Left ventricle myocardium inferior (tissue), 1 donor: ENCODE measurements at places on chromosomes 2 and 18. TPM values are rescaled to one million over a fixed set of nuclear protein-coding genes. Genes with fewer than 3 reads are reported as not detected.

The MRO gene
- total RNA-seq = 3.8 TPM

DNA sequence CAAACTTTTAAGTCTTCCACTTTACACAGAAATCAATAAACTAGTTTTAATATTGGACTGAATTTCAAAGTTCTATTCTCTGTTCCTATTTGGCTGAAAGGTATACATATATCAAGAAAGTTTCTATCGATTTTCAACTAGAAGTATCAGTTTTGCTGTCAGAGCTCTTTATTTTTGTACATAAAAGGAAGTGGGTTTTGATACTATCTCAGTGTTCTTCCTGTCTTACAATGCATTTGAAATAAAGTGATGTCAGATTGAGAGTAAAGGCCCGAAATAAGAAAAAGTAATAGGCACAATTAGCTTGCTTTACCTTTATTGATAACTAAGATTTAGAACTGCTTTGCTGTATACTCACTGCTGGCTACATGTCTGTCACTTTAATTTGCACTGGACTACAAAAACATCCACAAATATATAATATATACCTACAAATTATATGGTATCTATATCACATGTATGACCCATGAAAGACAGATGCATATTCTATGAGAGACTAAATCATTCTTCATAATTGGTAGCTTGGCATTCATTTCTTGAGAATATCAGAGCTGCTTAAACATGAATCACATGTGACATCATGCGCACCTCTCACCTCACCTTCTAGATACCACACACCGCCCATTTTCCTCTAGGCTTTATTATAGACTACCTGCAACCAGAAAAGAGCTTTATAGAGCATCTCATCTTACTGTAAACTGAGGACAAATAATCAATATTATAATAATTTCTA, 83.6 kb downstream of the ASXL2 start:
- no peak for DNase-seq

- DNase-seq = no peak
Measured at GRCh38 chr2:72914206-72914559, 3.1 kb upstream of the EMX1 start.

The CHRNG gene
- not detected for total RNA-seq

The OTOS gene
- not detected for total RNA-seq

DNA sequence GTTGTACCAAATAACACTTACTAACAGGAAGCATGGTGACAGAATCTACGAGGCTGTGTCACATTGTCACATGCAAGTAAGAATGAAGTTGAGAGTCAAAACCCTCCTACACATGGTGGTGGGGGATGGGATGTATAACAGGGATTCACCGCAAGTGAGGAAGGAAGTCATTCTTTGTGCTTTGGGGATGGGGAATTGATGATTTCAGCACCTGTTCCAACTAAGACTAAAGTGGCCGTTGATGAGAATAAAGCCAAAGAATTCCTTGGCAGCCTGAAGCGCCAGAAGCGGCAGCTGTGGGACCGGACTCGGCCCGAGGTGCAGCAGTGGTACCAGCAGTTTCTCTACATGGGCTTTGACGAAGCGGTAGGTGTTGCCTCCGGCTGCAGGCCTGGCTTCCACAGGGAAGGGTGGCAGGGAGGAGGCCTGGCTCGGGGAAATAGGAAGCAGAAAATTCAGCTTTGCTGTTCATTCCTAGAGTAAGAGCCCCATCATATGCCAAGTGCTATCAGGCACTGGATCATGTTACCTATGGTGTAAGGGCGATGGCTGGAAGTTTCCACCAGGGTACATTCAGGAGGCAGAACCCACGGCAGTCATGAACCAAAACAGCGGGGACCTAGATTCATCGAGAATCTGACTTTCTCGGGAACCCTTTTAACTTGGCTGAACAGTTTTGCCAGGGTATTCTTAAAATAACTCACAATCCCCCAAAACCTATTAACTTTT, 120.3 kb downstream of the UXS1 start:
- no peak for DNase-seq

The APLF gene
- total RNA-seq = 4.8 TPM

DNA sequence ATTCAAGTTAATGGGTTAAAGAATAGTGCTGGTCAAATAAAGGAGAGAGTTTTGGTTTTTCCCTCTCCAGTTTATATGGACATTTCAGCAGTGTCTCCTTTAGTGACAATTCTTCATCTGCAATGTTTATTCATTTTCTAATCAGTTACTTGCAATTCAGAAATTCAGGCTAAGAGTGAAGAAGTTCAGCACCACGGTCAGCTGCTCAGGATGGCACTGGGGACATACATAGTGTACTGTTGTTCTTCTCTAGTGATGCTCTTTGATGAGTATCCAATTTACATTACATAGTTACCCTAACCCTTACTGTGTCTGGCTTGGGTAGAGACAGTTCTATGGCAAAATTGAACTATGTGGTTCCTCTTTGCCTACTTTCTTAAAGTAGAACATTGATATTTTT, 412.7 kb downstream of the CNTNAP5 start:
- no peak for DNase-seq

GRCh38 chr2:182444806-182445205, 18.0 kb upstream of the PDE1A start:
- DNase-seq = no peak

GRCh38 chr2:241180495-241180894, 8.0 kb upstream of the ANO7 start:
- DNase-seq = no peak

The C2orf80 gene
- not detected for total RNA-seq

The UCN gene
- total RNA-seq = 1.5 TPM

- DNase-seq = no peak
Measured at GRCh38 chr2:225366731-225367130, 32.8 kb upstream of the NYAP2 start.

- no peak for DNase-seq
Measured at GRCh38 chr2:154814856-154815255, 116.4 kb downstream of the KCNJ3 start.

DNA sequence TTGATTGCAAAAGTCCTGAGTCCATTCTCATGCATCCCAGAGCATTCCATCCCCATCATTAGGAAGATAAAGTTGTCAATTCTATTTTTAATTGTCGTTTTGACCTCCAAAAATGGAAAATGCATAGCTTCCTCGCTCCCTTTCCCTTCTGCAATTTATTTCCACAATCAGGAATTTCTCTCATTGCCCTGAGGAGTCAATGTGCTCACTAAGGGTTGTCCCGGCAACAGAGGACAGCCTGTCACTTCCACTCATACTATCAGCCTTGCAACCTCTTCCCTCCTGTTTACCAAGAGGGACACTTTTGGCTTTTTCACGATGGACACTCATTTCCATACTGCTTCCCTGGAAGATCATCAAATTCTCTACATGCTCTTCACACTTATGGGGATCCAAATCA, 164.8 kb downstream of the MYO5B start:
- DNase-seq = no peak

- no peak for DNase-seq
Measured at GRCh38 chr2:23377771-23378170, 7.2 kb upstream of the KLHL29 start.

GRCh38 chr2:200509235-200509611, 645 bp downstream of the KCTD18 start:
- DNase-seq = no peak
